ENCODE measurements at places on chromosomes 16 and 17.

GRCh38 chr16:11038305-11038704 is 93.9 kb downstream of the CLEC16A start:
- no peak for DNase-seq

DNA sequence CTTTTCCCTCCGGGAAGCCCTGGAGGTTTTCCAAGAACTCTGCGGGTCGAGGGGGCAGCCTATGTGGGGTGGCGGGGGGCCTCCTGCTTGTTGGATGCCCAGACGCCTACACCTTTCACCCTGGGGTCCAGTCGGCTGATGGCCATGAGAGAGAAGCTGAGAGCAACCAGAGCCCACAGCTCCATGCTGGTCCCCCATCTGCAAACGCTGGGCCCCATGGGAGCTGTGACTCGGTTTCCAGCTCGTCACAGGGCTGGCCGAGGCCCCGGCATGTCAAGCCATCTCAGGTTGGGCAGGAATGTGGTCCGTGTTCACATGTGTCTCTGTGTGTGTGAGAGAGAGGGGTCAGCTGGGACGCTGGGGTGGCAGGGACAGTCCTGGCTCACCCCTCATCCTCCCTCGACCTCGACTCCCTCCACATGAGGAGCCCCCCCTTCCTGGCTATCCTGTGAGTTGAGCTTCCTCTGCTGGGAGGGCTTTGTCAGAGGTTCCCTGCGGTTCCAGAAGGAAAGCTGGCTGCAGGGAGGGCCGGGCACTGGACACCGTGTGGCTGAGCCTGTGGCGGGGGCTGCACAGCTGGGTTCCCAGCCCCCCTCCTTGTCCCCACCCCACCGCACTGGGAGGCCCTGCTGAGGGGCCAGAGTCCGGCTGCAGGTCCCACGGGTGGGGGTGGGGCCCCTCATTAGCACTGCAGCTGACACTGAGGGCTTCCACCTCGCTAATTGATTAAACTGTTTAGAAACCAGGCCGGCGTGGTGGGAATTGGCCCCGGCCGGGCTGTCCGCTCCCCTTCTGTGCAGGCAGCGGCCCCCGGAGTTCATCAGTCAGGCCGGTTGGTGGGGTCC is 19.1 kb downstream of the METRNL start:
- DNase-seq = no peak

GRCh38 chr17:38322156-38322779 is 21.5 kb downstream of the GPR179 start:
- DNase-seq = peak; percentile 83

- peak; percentile 9 for DNase-seq
Measured at GRCh38 chr17:2982854-2983253, 80.6 kb downstream of the OR1D5 start.

DNA sequence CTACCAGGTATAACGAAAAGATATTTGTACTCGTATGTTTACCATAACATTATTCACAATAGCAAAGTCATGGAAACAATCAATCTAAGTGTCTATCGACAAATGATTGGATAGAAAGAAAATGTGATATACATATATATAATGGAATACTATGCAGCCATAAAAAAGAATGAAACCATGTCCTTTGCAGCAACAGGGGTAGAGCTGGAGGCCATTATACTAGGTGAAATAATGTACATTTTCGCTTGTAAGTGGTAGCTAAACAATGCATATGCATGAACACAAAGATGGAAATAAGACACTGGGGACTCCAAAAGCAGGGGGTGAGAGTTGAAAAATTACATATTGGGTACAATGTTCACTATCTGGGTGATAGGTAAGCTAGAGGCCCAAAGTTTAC is 124.0 kb downstream of the MYO1D start:
- no peak for DNase-seq

DNA sequence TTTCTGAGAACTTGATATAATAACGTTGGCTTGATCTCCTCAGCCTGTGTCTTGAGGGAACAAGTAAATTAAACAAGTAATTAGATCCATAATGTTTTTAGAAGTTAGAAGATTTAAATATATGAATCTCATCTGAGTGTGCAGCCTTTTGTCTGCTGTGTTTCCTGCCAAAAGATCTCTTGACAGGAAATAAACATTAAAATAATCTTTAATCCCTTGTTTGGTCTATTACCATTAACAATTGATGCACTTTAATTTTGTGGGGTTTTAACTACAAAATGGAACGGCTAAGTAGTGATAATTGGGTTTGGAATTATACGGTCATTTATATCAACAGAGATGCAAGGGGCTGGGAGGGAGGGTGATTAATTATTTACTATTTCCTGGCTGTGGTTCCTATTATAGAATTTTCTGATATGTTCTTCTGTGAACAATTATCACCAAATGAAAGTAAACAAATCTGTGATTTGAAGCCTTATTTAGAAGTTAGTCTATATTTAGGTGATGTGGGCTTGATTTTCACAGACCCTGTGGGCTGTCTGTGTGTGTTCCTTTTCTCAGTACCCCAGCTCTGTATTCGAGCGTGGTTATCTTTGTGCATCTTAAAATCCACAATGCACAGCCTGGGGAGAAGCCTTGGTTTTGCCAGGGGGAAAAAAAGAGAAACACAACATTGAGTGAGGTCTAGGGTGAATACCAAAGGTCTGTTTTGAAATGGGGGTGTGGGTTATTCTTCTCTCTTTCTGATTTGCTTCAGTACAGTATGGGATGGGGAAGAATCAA is 556.1 kb downstream of the WWOX start:
- DNase-seq = no peak

GRCh38 chr16:30669026-30669902 is 11.0 kb downstream of the FBRS start:
- no peak for DNase-seq

DNA sequence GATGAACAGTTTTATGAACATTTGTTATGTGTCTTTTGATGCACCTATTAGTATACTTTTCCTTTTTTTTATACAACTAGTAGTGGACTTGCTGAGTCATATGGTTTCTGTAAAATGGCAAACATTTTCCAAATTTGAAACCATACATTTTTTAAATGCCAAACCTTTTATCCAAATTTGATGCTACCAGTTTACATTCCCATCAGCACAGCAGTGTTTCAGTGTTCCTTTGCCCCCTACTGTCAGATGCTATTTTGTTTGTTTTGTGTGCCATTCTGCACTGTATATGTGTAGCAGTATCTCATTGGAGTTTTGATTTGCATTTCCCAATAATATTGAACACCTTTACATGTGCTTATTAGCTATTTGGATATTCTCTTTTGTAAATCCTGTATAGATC is 219.4 kb downstream of the TANC2 start:
- no peak for DNase-seq

GRCh38 chr17:41962111-41962510 is 4.5 kb upstream of the CNP start:
- no peak for DNase-seq

- no peak for DNase-seq
Measured at GRCh38 chr17:75182319-75182568, 515 bp downstream of the SUMO2 start.

DNA sequence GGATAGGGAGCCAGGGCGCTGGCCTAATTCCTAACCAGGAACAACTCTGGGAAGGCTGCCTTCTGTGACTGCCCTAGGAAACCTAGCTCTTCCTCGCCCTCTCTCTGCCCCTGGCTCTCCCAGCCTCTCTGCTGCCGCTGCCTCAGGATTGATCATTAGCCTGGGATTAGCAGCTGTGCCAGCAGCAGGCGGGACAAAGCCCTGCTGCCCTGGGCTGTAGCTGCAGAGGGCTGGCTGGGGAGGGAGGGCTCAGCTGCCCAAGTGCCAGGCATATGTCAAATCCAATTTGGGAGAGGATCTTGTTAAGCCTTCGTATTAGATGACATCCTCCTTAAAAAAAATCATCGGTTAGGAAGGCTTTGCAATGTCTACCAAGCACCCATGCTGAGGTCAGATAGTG is 144.8 kb upstream of the CCL2 start:
- no peak for DNase-seq

DNA sequence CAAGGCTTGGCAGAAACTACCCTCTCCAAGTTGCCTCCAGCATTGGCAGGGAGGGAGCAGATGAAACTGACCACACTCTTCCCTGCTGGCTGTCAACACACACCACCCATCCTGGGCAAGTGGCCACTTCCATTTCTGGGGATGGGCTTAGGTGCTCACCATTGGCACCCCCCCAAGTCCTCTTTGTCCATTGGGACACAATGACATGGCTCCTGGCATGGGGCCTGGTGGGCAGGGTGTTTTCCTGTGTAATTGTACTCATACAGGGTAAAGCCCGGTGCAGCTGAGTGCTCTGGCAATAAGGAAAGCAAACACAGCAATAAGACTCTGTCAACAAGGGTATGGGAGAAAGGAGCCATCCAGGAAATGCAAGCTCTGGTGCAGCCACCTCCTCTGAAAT is 22.6 kb downstream of the SCNN1B start:
- DNase-seq = no peak

DNA sequence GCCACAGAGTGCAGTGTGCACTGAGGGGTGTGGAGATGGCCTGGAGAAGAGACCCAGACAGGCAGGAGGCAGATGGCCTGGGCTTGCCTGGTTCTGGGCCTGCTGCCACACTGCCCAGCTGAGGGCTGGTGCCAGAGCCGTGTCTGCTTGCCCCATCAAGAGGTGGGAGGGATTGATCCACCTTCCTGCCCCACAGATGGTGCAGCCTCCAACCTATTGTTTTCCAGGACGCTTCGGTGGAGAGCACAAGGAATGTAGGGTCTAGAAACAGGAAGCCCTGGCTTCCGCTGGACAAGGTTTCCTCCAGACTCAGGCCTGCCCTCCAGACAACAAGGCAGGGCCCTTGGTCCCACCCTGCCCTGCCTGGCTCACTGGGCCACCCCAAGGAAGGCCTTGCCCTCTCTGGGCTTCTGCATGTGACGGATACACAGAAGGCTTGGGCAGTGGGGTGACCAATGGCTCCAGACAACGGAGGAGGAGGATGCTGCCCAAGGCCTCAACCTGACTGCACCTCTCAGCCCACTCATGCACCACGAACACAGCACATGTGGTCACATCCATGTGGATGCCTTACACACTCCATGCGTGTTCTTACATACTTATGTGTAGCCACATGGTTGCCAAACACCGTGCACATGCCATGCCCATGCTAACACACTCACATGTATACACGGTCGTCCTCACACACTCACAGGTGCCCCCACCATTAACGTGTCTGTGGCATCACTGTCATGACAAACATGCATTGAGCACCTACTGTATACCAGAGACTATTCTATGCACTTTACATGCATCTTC is 6.5 kb upstream of the CDH5 start:
- DNase-seq = no peak

- DNase-seq = no peak
Measured at GRCh38 chr17:3400055-3400454, 1.8 kb upstream of the OR1E1 start.

DNA sequence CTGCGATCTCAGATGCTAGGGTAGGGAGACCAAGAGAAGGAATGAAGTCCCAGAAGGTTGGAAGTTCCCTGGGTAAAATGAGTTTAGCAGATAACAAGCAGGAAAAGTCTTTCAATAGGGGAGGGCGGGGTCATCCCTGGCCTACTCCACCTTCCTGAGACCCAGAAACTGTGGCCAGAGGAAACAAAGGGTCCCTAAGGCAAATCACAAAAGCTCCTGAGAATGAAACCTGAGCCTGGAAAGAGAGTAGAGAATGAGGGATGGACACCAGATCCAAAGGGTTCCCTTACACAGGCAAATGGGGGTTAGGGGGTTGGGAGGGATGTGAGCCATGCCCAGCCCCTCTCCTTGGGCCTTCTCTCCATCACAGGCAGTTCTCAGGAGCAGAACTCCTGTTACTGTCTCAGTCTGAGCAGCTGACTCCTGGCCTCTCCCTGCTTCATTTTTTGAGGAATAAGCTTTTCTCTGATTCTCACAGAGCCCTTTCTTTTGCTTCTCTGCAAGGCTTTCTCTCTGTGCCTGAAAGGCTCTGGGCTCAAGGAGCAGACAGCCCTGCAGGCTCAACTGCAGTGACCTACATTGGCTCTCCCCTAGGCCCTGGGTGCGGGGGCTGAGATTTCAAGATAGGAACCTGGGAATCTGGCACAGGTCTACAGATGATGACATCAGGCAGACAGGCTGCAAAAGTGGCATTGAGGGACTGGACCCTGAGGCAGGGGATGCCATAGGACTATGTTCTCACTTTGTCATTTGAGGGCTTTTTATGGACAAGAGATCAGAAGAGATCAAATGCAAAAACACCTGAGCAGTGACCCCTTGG is 9.8 kb upstream of the NR1D1 start:
- DNase-seq = no peak

DNA sequence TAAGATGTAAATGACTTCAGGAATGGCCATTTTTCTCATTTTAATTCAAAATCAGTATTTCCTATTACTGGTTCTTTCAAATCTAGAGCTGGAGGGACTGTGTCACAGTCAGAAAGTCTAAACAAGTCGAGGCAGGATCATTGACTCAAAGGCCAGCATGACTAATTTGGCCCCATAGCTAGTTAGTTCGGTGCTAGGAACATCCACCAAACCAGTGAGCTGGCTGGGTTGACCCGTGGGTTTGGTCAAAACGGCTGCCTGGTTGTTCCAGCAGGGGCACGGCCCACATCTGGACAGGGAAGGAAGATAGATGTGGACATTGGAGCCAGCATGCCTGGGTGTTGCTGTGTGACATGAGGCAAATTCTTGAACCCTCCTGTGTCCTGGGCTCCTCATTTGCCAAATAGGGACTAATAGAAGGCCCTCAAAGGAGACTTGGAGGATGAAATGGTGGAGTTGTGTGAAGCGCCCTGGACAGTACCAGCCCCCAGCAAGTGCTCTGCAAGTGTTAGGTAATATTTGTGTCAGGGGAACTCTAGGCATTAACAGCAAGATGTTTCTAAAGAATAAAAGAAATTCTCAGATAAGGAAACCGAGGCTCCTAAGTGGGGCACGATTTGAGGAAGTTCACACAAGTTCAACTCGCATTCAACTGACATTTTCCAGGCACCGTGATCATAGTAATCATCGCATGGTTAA is 46.2 kb downstream of the MEOX1 start:
- no peak for DNase-seq

GRCh38 chr17:12983991-12984884 is 33.6 kb downstream of the ELAC2 start:
- DNase-seq = no peak

- DNase-seq = no peak
Measured at GRCh38 chr16:87593710-87594258, 8.5 kb upstream of the JPH3 start.

GRCh38 chr17:27824176-27824715 is 23.9 kb upstream of the NOS2 start:
- DNase-seq = no peak
